NCI-H1436 (cell line): ENCODE measurements at places on chromosomes 13 and 19.

DNA sequence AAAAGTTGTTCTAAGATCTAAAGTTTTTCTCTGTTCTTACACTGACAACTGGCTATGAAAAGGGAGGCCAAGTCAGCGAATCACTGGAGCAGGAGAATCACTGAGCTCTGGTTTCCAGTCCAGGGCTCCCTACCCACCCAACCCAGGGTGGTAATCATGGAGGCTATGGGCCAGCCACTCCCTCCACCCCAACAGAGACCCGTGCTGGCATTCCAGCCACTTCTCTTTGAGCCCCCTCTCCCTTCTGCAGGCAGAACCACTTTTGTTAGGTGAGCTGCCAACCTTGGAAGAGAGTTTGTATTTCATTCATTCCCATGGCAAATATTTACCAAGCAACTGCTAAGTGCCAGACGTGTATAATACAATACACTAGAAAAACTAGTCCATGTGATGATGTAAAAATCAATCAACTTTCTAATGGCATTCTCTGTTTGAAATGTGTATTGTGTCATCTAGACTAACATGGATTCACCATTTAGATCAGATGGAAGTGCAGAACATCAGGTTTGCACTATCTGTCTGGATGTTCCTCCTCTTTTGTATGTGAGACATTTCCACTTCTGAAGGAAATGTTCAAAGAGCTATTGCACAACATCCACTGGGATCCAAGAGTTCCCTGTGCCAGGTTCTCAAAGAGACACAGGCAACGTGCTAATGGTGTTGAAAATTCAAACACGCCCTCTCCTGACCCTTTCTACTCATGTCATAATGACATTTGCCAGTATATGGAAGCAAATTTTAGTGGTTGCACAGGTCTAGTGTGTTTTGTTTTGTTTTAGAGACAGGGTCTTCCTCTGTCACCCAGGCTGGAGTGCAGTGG lies 5.3 kb downstream of the MLNR start:
- no peak for DNase-seq

DNA sequence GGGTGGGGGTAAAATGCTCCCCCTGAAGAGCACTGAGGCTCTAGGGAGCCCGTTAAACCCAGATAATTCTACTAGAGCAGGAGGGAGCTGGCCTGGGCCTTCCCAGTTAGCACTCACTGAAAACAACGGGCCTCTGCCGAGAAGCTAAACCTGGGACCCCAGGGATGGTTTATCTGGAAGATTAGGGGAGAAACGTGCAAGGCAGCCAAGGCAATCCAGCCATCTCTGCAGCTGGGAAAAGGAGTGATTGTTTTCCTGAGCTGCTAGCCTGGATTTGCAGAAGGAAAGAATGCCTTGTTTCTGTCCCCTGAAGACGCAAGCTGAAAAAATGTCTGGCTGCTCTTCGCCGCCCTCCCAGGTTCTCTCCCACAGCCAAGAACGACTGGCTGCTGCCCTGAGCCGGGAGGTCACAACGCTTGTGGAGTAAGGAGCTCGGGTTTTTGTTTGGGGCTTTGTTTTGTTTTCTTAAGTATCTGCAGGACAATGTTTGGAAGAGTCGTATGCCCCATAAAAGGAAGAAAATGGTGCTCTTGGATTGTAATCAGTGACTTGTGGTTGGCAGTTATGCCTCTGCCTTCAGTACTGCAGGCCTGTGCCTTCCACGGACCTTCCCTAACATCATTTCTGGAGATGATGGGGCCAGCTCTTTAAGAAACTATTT lies 31.5 kb downstream of the COL4A2 start:
- DNase-seq, result no peak

DNA sequence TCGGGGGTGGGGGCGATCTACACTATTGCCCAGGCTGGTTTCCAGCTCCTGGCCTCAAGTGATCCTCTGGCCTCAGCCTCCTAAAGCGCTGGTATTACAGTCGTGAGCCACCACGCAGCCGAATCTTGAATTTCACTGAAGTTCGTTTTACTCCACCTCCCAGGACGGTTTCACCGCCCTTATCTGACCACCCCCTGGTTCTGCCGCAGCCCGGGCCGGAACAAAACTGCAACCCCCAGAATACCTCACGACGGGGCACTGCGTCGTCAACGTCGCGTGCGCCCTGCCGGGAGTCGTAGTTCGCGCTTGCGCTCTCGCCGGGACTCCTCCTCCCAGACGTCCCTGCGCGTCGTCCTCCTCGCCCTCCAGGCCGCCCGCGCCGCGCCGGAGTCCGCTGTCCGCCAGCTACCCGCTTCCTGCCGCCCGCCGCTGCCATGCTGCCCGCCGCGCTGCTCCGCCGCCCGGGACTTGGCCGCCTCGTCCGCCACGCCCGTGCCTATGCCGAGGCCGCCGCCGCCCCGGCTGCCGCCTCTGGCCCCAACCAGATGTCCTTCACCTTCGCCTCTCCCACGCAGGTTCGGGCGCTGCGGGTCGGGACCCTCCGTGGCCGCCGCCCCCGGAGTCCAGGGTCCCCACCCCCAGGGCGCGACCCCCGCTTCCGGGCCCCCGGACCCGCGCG lies at the start of gene ATP5F1D:
Gene ATP5F1D, plus strand, starts transcription at position 335 of the 679 bp plus-strand sequence. Its CDS starts 100 bp downstream, at position 435.
- DNase-seq, result peak; percentile 90

- DNase-seq, result peak; percentile 40
Observed at GRCh38 chr13:99442273-99442895, 58.9 kb upstream of the TM9SF2 start.

GRCh38 chr13:33963895-33964294 lies 145.9 kb downstream of the RFC3 start:
- DNase-seq, result no peak

GRCh38 chr13:99863789-99864626 lies 107.6 kb downstream of the ZIC5 start:
- DNase-seq, result no peak

DNA sequence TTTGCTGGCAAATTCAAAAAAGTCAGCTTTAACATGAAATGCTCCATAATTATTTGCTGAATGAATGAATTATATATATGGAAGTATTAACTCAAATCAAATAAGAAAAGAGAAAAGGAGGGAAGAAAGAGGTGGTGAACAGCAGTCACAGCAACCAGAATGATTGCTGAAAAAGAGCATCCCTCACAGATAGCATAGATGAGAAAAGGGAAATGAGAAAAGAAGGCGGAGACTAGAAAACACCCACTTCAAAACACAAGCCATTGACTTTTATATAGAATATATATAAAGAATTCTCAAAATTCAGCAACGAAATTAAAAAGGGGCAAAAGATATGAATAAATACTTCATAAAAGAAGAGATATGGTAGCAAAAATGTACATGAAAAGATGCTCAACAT lies 75.2 kb downstream of the CAB39L start:
- DNase-seq, result no peak

DNA sequence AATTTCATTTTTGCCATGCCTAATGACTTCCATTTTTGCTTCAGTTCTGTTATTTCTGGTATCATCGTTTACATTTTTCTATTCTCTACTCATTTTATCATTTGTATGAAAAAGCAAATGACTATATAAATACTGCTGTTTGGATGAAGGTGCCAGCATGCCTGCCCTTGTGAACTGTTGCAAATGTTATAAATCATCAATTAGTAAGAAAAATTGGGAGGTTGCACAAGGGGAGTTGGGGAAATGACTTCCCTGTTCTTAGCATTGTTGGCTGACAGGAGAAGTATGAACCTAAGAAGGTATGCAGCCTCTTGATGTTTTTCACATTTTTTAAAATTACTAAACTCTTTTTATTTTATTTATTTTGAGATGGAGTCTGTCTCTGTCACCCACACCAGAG lies 15.1 kb downstream of the SAFB start:
- no peak for DNase-seq

- peak; percentile 28 for DNase-seq
Observed at GRCh38 chr13:94947965-94948371, 235.6 kb upstream of the SOX21 start.

GRCh38 chr19:39949026-39949747 lies 14.8 kb upstream of the FCGBP start:
- no peak for DNase-seq
